ENCODE measurements at places on chromosomes 1 and 21. TPM values are rescaled to one million over a fixed set of nuclear protein-coding genes. Genes with fewer than 3 reads are reported as not detected.

NCAM2 gene
- not detected for total RNA-seq

SPRR3 gene
- total RNA-seq = not detected

AMY2B gene
- total RNA-seq = 3.1 TPM

C1orf167 gene
- total RNA-seq = not detected

Measured in activated CD8-positive, alpha-beta memory T cell treated with anti-CD3 and anti-CD28 coated beads for 36 hours (primary cell).